ENCODE measurements at places on chromosomes 1 and 21. TPM values are rescaled to one million over a fixed set of nuclear protein-coding genes. Genes with fewer than 3 reads are reported as not detected.

- no peak overlapping the region for H3K27ac ChIP-seq
- H3K27me3 ChIP-seq, result no peaks in the 10 kb centered on the region
- peaks cover 2% of the 10 kb centered on the region for H3K4me1 ChIP-seq
- no peak overlapping the region for H3K4me3 ChIP-seq
- DNase-seq, result no peak
Measured at GRCh38 chr21:42096566-42096965, 25.4 kb downstream of the UMODL1 start.

DNA sequence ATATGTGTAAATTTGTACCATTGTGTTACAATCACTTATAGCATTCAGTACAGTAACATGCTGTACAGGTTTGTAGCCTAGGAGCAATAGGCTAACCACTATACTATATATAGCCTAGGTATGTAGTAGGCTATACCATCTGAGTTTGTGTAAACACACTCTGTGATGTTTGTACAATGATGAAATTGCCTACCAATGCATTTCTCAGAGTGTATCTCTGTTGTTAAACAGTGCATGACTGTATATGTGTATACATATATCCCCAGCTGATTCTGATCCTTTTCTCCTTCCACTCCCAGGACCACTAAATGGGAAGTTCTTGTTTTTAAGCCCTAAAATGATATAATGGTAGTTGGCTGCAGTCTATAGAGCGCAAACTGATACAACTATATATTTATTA lies 7.8 kb downstream of the GNPAT start:
- peaks cover 13% of the 10 kb centered on the region for H3K4me1 ChIP-seq
- peaks cover 30% of the 10 kb centered on the region for H3K36me3 ChIP-seq
- H3K4me3 ChIP-seq, result no peak overlapping the region

- no peak overlapping the region for H3K4me3 ChIP-seq
- H3K36me3 ChIP-seq, result no peaks in the 10 kb centered on the region
- H3K4me1 ChIP-seq, result peaks cover 43% of the 10 kb centered on the region
- no peaks in the 10 kb centered on the region for H3K27me3 ChIP-seq
- DNase-seq, result no peak
Measured at GRCh38 chr21:34195335-34195734, 122.0 kb downstream of the MRPS6 start.

DNA sequence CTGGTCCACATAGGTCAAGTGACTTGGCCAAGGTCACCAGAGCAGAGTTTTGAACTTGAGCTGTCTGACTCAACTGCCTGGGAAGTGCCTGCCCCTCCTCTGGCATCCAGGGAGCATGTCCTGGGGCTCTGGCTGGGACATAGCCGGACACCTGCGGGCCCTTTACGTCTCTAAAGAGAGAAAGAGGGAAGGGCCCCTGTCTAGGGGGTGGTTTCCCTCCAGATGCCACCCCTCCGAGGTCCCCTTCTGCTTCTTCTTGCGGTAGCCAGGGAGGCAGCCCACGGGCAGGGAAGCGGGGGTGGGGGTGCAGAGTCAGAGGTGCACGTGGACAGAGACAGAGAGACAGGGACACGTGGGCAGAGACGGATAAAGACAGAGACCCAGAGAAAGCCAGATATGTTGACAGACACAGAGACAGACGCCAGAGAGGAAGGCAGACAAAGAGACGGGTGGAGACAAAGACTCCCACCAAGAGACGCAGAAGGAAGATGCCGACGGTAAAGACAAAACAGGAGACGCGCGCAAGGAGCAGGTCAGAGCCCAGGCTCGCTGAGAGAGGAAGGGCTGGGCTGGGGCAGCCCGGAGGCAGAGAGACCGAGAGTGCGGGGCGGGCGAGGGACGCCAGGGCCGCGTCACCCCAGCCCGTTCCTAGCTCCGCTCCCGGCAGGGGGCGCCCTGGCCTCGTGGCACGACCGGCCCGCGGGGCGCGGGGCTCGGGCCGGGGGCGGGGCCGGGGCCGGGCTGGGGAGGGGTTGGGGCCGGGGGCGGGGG lies 458 bp upstream of the ALPL start:
- H3K36me3 ChIP-seq, result no peaks in the 10 kb centered on the region
- no peak overlapping the region for H3K27ac ChIP-seq
- H3K4me3 ChIP-seq, result peak overlapping the region; percentile 25
- DNase-seq, result peak; percentile 86
- peaks cover 38% of the 10 kb centered on the region for H3K27me3 ChIP-seq

DNA sequence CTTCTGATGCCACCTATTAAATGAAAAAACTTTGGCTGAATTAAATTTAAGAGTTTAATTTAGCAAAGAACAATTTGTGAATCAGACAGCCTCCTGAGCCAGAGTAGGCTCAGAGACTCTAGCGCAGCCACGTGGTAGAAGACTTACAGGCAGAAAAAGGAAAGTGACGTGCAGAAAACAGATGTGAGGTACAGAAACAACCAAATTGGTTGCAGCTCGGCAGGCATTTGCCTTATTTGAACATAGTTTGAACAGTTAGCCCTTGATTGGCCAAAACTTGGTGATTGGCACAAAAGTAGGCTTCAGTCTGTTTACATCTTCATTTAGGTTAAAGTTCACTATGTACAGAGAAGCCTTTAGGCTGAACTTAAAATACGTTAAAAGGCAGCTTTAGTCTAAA lies 22.9 kb downstream of the TCP10L start:
- no peak overlapping the region for H3K27ac ChIP-seq
- H3K36me3 ChIP-seq, result peaks cover 9% of the 10 kb centered on the region
- no peaks in the 10 kb centered on the region for H3K4me1 ChIP-seq

DNA sequence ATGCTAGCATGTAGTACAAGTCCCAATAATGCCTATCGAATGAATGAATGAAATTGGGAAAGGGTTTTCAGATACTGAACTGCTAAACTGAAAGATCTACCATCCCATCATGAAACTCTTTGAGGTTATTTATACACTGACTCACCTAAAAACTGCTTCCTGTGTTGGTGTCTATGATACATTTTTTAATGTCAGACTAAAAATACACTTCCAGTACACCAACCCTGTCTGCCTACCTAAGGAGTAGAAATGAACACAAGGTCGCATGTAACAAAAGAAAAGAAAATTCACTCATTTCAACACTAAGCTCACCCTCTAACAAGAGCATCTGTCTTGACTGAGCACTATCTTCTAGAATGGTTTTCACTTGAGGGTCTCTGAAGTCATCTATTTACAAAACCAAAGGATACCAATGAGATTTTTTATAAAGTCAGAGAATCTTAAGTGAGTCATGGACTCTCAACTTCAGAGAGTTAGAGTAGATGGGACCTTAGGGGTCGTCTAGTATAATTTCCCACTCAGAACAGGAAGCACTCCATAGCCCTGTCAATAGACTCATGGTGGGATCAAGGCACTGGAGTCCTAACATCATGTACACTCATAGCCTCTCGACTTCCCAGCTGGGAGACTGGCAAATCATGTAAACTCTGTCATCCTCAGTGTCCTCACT lies 53.4 kb downstream of the WLS start:
- no peak overlapping the region for H3K4me3 ChIP-seq
- H3K4me1 ChIP-seq, result peaks cover 3% of the 10 kb centered on the region
- H3K36me3 ChIP-seq, result no peaks in the 10 kb centered on the region
- H3K27ac ChIP-seq, result no peak overlapping the region
- no peak for DNase-seq

DNA sequence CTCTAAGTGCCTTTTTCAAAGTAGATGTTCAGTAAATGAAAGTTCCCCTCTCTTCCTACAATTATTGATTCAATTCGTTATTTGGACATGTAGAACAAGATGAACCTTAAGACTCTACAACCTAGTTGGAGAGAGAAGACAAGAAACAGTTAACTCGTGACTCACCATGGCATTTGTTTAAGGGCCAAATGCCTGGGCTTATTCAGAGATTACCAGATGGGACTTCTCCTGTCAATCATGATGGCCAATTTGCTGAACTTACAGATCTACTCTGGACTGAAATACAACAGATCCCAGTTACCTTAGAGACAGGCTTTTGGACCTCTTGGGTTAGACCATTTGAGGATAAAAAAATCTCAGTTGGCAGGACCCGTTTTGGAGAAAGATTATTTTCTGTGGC lies 93.5 kb downstream of the C1orf94 start:
- H3K4me1 ChIP-seq, result no peaks in the 10 kb centered on the region
- no peaks in the 10 kb centered on the region for H3K36me3 ChIP-seq
- H3K27ac ChIP-seq, result no peak overlapping the region

DNA sequence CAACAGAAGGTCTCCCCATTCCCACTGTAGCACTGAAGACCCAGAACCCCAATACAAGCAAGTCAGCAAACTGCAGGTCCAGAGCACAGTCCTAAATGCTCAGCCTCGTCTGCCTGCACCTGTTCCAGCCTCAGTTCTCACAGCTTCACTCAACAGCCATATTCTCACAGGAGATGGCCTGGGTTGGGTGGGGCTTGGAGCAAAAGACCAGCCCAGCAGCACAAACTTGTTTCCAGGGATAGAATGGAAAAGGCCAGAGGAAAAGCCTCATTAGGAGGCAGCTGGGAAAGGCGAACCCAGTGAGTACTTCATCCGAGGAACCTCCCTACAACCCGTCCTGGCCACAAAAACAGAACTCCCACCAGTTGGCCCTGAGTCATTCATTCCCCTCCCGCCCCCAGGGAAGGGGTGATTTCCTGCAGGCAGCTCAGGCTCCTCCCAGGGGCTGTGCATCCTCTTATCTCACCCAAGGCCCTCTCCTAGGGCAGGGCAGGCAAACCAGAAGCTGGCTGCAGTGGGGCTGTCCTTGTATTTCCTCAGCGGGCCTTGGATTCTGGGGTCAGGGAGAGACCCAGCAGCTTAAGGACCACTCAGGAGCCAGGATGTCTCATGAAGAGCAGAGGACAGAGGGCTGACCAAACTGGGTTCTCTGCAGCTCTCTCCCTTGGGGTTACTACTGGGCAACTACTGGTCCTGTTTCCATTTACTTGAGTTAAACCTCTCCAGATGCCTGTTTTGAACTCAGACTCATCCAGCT lies 7.4 kb upstream of the MPL start:
- peak; percentile 88 for DNase-seq
- H3K27ac ChIP-seq, result peak overlapping the region; percentile 63
- H3K4me1 ChIP-seq, result peaks cover 29% of the 10 kb centered on the region
- no peaks in the 10 kb centered on the region for H3K27me3 ChIP-seq
- peaks cover 1% of the 10 kb centered on the region for H3K36me3 ChIP-seq

DNA sequence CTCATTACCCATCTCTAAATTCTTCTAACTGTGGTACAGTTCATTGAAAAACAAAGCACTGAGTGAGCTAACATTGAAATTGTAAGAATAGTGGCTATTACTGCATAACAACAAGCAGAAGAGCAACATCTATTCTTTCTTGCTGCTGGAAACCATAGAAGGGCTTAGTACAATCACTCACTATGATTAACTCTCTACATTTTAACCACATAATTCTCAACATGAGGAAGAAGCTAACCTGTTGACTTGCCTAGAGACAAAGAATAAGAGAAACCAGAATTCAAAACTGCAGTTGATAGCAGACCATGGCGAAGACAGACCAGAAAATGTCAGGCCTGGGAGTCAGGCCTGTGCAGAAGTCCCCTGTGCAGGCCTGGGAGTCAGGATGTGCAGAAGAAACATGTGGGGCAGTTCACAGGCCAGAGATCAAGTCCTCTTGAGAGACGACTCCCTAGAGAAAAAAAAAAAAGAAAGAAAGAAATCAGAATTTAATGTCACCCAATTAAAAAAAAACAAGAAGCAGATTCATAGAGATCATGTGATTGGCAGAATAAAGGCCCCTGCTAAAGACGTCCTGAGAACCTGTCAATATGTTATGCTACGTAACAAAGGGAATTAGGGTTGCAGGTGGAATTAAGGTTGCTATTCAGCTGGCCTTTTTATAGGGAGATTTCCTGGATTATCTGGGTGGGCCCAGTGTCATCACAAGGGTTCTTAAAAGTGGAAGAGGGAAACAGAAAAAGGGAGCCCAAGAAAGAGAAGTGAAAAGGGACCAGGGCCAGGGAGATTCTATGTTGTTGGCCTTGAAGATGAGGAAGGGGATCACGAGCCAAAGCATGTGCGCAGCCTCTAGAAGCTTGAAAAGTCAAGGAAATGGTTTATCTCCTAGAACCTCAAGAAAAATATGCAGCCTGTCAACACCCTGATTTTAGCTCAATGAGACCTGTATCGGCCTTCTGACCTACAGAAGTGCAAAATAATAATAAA lies 94.9 kb downstream of the MRPL39 start:
- H3K27me3 ChIP-seq, result no peaks in the 10 kb centered on the region
- H3K27ac ChIP-seq, result peak overlapping the region; percentile 99
- peak overlapping the region; percentile 77 for H3K4me3 ChIP-seq

DNA sequence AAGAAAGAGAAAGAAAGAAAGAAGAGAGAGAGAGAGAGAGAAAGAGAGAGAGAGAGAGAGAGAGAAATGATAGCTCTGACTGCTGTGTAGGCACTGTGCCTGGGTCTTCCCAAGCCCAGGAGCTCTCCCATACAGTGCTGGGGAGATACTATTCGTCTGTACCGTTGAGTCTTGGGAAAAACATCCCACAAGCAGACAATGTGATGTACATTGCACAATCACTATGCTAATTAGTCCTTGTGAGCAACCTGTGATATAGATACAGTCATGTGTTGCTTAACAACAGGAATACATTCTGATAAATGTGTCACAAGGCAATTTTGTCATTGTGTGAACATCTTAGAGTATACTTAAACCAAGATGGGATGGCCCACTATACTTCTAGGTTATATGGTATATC lies 381.0 kb downstream of the HHAT start:
- H3K4me3 ChIP-seq, result no peak overlapping the region
- H3K4me1 ChIP-seq, result no peaks in the 10 kb centered on the region
- DNase-seq, result no peak
- H3K27ac ChIP-seq, result no peak overlapping the region

DNA sequence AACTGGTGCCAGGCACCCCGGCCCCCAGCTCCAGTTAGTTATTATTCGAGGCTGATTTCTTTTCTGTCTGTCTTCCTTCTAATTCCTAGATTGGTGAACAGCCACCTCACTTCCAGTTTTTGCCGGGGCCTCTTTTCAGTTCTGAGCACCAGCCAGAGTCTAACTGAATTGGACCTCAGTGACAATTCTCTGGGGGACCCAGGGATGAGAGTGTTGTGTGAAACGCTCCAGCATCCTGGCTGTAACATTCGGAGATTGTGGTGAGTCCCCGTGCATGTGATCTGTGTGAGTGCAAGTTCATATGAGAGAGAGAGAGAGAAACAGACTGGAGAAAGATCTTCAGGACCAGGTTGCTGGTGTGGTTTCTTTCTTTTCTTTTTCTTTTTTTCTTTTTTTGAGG lies 13.5 kb downstream of the NLRP3 start:
- H3K27ac ChIP-seq, result no peak overlapping the region
- peaks cover 3% of the 10 kb centered on the region for H3K4me1 ChIP-seq
- peaks cover 22% of the 10 kb centered on the region for H3K36me3 ChIP-seq
- H3K4me3 ChIP-seq, result no peak overlapping the region
- DNase-seq, result no peak

Gene PTGFR
- total RNA-seq, result not detected

Gene CAP1
- total RNA-seq, result 553 TPM

Gene S100A7
- total RNA-seq, result not detected

Gene ADAM30
- total RNA-seq, result not detected

Gene NPHS2
- total RNA-seq, result not detected
